ENCODE measurements at places on chromosomes 11 and 22.

- DNase-seq, result peak; percentile 20
Observed at GRCh38 chr11:206526-207207, 532 bp downstream of the BET1L start.

- DNase-seq, result no peak
Observed at GRCh38 chr22:21003782-21004181, 1.9 kb upstream of the THAP7 start.

DNA sequence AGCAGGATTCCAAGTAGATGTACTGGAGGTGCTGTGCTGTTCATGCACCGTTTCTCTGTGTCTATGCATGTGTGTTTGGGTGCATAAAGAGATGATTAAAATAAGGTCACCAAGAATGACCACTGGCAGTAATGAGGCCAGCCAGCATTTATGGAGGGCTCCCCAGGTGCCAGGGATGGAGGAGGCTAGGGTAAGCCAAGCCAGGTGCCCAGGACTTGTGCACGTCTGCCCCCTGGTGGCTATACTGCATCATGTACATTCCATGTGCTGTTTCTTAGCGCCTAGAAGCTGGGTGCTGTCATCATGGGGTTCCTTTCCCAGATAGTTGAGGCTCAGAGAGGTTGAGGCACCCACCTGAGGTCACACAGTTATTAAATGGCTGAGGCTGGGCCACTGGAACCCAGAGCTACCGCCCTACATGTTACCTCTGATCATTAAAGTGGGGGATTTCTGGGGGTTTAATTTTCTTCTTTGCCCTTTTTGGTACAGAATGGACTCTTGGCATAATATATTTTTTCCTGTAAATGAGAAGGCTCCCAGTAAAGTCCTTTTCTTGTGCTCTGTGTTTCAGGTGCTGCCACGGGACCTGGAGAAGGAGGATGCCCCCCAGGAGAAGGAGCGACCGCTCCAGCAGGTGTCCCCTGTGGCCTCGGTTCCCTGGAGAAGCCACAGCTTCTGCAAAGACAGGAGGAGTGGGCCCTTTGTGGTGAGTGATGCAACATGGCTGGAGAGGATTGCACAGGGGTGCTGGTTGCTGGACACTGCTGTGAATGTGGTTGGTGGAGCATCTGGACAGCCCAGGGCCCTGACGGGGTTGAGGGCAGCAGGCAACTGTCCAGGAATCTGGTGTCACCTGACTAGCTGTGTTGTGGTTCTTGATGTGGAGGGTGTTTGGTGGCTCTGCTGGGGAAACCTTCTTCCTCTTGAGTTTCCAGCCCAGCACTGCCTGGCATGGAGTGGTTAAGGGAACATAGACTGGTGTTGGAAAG, 96.4 kb downstream of the KIAA1671 start:
- DNase-seq, result peak; percentile 54

DNA sequence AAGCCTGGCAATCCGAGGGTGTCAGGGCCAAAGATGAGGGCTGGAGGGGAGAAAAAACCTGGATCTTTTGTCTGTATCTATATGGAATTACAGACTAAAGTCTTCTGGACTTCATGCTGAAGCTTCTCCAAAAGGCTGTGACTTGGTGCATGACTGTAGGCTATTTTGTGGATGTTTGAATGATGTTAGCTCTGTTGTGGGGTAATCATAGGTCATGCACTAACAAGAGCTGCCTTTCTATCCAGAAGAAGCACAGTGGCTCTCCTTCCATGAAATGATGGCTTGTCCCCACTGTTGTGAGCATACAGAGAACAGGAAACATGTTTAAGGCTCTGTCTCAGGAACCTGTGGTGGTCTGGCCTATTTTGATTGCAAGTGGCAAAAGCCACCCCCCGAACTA, 263.3 kb upstream of the PLET1 start:
- no peak for DNase-seq

Data from RWPE1 (cell line).